ENCODE measurements at places on chromosomes 3 and 15.
A peak's percentile ranks its signal among the peaks of the same experiment; 100 is the strongest.

GRCh38 chr3:197730200-197730599 lies 6.5 kb downstream of the RUBCN start:
- DNase-seq: no peak

DNA sequence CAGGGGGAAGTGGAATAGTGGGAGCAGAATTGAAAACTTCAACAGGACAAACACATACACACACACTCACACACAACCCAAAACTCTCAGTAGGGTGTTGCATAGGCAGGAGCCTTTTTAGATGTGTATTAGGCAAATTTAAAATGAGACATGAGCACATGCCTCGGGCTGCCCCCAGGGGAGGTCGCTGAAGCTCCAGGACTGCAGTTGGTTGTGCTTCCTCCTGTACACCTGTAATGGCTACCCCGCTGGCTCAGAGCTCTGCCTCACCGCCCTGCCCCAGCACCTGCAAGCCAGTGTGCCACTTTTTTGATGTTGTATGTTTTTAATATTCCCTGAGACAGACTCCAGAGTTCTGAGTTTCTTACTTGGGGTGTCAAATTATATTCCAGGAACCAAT lies 303.4 kb upstream of the NR2E3 start:
- no peak for DNase-seq

GRCh38 chr15:86231864-86232721 lies 152.4 kb downstream of the AGBL1 start:
- no peak for DNase-seq

DNA sequence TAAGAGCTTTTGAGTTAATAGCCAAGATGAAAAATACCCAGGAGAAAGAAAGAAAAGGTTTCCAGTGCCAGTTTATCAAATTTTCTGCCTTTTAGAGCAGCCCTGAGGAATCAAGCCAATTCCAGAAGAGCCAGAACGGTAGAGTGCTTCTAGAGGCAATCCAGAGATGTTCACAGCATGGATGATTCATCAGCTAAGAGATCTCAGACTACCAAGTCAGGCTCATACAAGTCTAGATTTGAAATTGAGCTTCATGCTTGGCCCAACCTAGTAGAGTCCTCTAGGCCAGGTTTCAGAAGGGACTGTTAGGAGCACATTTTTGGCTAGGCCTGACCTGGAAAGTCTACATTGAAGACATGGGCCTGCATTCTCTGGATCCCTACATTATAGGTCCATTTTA lies 15.5 kb downstream of the WDR48 start:
- no peak for DNase-seq

GRCh38 chr3:172511783-172512762 lies 11.2 kb downstream of the TNFSF10 start:
- no peak for DNase-seq

GRCh38 chr15:67715170-67715569 lies 110.1 kb upstream of the SKOR1 start:
- peak; percentile 38 for DNase-seq

DNA sequence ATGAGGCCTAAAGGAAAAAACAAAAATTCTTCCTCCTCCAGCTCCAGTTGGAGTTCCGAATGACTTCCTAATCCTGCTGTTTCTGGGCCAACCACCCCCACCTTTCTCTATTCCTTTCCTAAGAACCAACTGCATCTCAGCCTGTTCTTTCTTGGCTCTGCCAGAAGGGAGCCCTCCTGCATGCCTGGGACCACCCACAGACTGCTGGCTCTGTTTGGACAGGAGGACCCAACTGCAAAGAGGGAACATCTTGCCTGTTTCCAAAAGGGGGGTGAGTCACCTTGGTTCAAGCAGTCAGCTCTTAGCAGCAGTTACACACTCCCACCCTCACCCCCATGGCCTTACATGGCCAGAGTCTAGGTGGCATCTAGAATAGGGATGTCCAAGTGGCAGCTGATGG lies 116.0 kb upstream of the PRICKLE2 start:
- no peak for DNase-seq

DNA sequence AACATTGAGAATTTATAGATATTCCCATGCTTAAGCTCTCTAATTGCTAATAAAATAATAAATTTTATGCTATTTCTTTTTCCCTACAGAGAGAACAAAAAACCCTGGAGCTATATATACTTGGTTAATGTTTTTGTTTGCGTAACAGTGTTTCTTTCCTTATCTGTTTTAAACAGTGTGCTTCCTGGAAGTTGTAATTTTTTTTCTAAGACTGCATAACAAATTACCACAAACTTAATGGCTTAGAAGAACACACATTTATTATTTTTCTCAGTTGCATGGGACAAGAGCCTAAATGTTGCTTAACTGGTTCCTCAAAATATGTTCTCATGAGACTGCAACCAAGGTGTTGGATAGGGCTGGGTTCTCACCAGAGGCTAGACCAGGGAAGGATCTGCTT lies 49.7 kb upstream of the DPH6 start:
- no peak for DNase-seq

- no peak for DNase-seq
Observed at GRCh38 chr3:59996056-59996455, 946.2 kb upstream of the CFAP20DC start.

DNA sequence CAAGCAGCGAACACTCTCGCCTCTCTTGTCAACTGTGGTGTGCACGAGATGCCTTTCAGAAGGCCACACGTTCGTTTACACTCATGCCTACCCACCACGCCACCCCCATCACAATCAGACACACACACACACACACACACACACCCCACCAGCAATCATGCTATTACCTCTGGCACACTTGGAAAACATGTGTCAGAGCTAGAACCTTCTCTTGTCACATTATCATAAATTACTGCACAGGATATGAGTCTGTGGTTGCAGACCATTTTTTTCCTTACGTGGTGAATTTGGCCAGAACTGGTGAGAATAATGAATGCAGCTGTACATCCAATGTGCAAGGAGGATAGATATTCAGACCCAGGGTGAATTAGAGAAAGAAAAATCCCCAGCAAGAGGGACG lies 52.4 kb downstream of the TRIM69 start:
- DNase-seq: no peak

GRCh38 chr3:57393977-57394376 lies 101.5 kb upstream of the ASB14 start:
- DNase-seq: no peak

- no peak for DNase-seq
Observed at GRCh38 chr3:15783361-15783969, 14.3 kb downstream of the ANKRD28 start.

- DNase-seq: no peak
Observed at GRCh38 chr3:169634618-169635236, 28.8 kb downstream of the MECOM start.

DNA sequence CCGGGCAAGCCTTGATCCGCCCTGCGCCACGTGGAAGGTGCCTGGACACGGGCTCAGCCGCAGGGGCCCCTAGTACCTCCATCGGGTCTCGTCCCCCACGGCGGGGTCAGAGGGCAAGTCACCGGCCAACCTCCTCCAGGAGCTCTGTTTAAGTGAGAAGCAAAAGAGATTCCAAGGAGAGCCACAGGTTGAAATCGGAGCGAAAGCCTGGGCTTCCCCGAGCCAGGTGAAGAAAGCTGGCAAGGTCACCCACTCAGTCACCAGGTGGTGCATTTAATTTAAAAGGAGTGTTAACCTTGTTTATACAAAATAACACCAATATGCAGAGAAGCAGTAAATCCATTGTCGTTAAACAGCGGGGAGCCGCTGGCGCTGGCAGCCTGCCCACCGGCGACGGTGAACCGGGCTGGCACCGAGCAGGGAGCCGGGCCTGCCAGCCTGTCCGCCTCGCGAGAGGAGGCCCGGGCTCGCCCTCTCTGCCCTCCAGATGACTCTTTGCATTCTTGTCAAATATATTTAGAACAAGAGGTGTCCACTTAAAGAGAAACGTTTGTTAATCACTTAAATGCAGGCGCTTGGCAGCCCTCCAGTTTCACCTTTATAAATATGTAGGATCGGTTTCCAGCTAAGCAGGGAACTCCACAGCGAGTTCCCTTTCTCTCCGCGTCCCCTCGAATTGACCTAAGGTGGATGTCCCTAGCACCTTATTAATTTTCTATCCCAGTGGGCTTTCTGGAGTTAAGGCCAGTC lies 277.3 kb upstream of the NR2F2 start:
- peak; percentile 86 for DNase-seq

DNA sequence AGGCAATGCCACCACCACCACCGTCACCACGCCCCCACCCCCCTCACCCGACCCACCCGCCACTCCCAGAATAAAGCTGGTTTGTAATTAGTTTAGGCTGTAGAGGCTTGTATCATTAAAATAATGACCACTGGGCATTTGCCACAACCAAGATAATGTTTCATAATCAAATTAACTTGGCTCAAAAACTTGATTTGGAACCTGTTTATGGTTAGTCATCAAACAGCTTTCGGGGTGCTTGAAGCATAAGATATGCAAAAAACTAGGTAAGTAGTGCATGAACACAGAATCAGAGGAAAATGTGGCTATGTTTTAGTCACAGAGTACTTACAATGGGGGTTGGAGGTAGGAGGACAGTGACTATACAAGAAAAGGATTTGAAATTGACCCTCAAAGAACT lies 115.1 kb downstream of the FHIT start:
- no peak for DNase-seq

DNA sequence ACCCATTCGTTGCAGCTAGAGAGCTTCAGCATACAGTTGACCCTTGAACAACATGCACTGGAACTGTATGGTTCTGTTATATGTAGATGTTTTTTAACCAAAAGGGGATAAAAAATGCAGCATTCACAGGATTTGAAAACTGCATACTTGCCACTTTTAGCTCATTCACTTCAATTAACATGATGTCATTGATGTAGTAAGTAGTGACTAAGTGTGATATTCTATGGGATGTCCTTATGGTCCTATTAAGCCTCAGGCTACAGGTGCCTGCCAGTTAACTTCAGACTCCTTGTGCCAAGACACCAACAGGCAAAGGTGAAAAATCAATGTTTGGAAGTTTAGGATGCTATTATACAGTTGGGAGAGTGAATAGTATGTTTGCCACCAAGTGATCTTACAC lies 553.6 kb upstream of the NECTIN3 start:
- DNase-seq: no peak

DNA sequence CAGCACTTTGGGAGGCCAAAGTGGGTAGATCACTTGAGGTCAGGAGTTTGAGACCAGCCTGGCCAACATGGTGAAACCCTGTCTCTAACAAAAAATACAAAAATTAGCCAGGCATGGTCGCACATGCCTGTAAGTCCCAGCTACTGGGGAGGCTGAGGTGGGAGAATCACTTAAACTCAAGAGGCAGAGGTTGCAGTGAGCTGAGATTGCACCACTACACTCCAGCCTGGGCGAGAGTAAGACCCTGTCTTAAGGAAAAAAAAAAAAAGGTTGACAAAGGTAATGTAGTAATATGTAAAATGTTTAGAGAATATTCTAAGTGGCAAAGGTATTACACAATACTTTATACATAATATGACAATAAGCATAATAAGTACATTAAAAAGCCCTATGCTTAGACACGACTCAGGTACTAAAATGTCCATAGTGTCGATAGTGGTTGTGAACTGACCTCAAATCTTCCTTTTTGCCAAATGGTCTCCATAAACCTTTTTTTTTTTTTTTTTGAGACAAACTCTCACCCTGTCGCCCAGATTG lies 16.5 kb downstream of the RPN1 start:
- no peak for DNase-seq

DNA sequence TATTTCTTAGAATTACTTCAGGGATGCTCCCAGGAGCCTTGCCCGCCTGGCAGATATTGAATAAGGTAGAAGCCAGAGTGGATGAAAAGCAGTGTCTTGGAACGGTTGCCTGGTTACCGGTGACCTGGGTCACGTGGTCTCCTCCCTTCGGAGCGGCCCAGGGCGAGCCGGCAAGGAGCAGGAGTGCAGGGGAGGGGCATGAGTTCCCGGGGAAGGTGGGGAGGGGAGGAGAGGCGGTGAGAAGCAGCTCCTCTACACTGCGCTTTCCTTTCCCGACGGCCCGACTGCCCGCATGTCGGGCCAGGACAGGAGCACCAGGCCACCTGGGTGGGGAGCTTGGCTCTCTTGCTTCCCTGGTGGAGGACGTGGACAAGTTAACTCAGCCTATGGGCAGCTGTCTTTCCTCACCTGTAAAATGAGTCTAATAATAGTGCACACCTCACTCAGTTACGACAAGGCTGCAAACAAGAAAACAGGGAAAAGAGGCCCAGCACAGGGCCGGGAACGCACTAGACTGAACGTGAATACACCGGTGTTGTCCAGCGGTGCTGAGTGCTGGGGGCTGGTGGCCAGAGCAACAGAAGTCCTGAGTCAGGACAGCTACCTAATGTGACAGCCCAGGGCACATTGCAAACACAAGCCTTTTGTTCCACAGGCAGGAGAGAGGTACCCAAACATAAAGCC lies 198.3 kb downstream of the ADAMTS9 start:
- no peak for DNase-seq

DNA sequence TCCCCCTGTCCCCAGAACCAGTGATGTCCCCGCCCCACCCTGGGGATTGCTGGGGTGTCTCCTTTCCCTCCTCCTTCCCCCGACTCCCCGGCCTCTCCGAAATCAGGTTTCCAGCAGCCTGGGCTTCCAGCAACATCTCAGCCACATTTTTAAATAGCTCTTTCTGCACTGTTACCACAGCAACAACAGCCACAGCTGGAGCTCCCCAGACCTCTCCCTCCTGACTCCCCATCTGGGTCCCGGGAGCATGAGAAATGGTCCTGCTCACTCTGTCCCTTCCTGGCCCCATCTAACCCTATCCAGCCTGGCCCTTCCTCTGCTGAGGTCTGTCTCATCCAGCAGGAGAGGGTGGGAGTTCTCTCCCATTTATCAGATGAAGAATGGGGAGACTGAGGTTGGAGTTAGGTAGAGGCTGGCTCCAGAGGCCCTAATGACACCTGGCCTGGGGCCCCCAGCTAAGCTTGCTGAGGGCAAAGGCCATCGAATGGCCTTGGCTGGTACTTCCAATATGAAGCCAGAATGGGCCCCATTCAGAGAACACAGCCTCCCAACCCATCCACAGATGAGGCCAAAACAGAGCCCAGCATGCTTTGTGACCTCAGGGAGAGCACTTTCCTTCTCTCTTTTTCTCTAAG lies 1.5 kb downstream of the CAMK1 start:
- no peak for DNase-seq

DNA sequence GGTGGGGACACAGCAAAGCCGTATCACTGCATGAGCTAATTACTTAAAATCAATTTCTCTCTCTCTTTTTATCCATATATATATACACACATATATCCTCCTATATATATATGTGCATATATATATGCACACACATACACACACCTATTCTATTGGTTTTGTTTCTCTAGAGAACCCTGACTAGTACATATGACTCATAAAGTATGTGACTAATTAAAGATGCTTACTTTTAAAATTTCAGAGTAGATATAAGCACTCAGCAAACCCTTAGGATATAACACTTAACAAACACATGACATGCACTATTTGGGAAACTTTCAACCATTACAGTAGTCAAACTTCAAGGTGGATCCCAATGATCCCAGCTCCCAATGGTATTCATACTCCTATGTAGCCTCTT lies 732.6 kb downstream of the ROBO2 start:
- no peak for DNase-seq
